ENCODE measurements at places on chromosomes 3 and 15.

GRCh38 chr3:56758539-56758981, 43.2 kb downstream of the ARHGEF3 start:
- DNase-seq: no peak

GRCh38 chr3:45064512-45065372, 38.6 kb downstream of the CLEC3B start:
- DNase-seq: peak; percentile 9

DNA sequence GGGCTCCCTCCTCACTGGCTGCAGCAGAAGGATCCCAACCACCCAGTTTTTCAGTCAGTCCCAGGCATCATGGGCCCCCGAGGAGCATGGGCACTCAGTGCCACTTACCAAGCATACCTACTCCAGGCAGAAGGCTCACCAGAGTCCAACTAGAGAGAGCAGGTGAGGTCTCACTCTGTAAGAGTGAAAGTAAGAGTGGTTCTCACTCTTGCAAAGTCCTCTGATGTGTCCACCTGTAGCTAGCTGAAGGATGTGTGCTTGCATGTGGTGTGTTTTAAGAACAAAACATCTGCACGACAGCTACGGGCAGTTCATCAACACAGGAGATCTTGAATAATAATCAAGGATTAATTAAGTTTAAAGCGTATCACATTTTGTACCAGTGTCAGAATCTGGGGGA, 49.7 kb downstream of the CCK start:
- DNase-seq: no peak

DNA sequence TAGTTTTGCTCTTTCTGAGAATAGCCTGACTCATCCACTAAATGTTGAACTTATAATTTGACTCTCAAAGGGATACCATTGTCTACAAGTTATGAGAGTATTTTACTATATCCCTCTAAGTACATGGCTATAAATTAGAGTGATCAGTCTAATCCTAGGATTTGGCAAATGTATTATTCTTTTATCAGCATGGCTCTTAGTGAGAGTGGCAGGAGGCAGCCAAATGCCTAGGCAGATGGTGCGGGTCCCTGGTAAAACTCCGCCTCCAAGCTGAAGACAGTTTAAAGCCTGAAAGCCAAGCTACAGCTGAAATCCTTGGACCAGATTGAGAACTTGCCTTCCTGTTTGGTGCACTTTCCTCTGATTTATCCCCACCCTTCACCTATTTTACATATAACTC, 631.8 kb downstream of the SQOR start:
- DNase-seq: no peak

Measured in stimulated activated CD8-positive, alpha-beta memory T cell treated with anti-CD3 and anti-CD28 coated beads, Interleukin-7, amount 100 ng/mL, for 48 hours (primary cell).